ENCODE measurements at places on chromosomes 3 and 15.

- DNase-seq = no peak
Observed at GRCh38 chr15:90872486-90873184, 4.2 kb downstream of the FURIN start.

DNA sequence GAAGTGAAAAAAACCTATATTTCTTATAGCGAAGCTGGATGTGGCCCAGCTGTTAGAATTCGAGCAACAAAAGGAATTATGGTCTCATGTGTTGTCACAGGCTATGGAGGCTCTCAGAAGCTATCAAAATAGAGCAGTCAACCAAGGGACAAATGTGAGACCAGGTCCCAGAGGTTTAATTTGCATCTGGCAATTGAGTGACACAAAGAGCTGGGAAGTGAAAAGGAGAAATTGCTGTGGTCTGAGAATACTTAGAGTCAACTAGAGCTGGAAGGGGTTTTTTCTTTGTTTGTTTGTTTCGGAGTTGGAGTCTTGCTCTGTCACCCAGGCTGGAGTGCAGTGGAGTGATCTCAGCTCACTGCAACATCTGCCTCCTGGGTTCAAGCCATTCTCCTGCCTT is 61.3 kb upstream of the SMAD3 start:
- no peak for DNase-seq

DNA sequence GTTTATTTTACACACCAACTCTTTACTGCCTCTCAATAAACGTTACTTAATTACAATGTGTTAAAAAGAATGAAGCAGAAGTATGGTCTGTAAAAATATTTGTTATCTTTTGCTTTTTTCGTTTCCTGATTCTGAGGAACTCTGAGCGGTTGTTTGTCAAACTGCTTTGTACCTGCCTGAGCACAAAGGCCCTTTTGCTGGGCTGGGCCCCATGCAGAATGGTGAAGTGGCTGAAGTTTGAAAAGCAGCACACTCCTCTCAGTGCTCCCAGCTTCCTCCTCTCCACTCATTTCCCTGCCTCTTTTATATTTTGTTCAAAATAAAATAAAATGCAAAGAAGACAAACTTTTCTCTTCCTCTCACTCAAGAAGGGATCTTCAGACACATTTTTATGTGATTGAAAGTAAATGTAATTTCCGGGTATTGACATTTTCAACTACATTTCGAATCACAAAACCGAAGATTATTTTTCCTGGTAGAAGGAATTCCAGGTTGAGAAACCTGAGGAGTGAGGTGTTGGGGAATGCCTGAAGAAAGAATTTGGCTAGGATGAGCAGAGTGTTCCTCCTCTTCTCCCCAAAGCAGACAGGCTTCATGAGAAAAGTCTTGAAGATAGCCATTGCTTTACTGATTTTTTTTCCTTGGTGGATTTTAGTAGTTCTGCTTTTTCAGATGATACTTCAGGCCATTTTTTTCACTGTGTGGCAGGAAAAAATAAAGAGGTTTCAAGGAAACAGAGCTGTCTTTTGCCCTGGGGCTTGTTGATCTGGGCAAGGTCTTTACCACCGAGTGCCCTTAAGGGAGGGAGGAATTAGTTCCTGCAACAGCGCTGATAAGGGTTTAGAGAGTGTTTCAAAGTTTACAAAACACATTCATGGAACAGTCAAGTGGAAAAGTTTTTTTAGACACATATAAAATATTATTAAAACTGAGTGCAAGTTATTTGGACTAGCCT is 229.8 kb downstream of the NFKBIZ start:
- DNase-seq = peak; percentile 13

DNA sequence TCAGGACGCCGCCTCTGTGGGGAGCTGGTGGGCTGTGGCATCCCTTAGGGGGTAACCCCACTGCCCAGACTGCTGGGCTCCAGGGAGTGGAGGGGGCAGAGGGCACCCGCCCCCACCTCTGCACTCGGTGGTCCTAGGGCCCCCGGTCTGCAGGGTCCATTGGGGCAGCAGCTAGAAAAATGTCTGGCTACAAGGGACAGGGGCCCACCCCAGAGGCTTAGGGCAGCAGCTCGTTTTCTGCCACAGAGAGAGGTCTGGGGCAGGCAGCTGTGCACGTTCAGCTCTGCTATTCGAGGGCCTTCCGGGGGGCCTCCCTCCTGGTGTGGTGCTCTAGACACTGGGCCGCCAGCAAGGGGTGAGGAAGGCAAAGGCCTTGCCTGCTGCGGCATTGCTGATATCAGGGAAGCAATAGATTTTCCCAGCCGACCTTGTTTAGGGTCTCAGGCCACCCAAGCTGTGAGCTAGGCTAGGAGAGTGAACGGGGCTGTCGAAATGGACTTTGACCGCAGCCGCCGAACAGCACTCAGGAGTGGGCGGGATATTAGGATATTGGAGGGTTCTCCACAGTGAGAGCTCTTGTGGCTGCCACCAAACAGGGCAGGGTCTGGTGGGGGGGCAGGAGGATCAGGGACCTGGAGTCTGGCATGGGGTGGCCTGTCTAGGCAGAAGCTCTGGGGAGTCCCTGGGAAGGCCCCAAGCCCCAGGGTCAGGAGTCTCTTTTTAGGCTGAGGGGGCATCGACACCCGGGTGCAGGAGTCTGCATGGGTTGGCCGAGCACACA is 61.4 kb upstream of the KLF13 start:
- no peak for DNase-seq

DNA sequence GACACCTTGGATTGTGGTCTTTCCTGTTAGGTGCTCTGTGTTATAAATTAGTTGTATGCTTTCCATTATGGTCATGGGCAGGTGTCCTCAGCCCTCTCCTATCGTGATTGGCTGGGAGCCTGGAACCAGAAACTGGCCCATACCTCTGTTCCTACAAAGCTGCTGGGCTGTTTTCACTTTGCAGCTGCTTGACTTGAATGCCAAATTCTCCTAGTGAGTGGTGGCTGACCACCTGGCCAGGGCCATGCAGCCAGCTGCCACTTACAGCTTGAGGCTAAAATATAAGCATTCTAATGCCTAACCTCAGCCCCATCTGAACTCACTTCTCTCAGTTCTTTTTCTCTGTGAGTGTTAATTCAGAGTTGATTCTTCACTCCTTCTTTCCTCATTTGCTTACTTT is 239.3 kb upstream of the GBE1 start:
- peak; percentile 40 for DNase-seq

GRCh38 chr3:3316521-3316920 is 137.0 kb upstream of the CRBN start:
- DNase-seq = no peak

- no peak for DNase-seq
Observed at GRCh38 chr3:178455226-178455625, 81.0 kb upstream of the KCNMB2 start.

DNA sequence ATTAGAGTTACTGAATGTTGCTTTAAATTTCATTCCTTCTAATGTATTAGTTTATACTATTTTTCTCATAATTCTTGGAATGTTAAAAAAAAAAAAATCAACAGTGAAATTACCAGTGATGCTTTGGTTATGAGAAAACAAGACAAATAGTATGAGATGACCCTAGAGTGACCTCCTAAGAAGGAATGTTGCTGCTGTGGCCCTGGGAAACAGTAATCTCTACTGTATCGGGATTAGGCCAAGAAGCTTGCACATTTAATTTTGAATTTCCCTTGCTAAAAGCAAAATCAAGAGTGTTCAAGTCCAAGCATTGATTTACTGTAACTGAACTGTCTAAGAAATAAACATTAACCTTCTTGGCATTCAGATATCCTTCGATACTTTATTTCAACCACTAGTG is 18.1 kb downstream of the TOPBP1 start:
- DNase-seq = no peak

- DNase-seq = no peak
Observed at GRCh38 chr3:23713641-23714040, 92.1 kb upstream of the UBE2E1 start.

- no peak for DNase-seq
Observed at GRCh38 chr15:66711862-66712261, 9.8 kb downstream of the SMAD6 start.

DNA sequence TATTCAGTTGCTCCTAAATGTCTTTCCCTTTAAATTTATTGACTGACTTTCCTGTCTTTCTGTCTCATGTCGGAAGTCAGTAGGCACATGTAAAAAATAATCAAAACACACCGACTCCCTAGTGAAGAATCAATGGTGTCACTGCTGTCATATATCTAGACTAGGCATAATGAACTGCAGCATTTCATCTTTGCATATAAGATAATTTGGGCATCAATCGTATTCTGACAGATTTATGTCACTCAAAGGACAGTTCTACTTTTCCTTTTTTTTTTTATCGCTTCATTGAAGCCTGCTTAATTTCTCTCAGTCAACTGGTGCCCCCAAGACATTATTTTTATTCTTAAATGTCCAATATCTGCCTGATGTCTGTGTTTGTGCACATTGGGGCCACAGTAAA is 206.3 kb downstream of the MEIS2 start:
- DNase-seq = no peak
